NCI-H774 (cell line): ENCODE measurements at places on chromosomes 7 and 10.

DNA sequence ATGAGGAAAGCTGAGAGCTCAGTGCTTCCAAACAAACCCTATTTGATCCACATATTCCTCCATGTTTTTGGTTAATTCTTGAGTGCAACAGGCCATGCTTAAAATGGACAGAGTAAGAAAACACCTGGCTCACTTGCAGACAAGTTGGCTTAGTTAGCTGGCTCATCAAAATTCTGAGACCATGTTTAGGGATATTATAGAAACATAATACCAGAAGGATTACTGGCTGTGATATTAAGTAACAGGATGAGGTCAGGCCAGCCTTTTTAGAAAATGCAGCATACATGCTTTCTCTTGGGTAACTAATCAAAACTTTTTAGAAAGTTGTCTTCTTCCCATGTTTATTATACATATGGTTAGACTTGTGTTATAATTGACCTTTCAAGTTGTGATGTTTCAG is 867.2 kb upstream of the LRRTM3 start:
- DNase-seq: no peak

- DNase-seq: no peak
Measured at GRCh38 chr7:95802270-95802669, 29.9 kb downstream of the DYNC1I1 start.

GRCh38 chr7:117970801-117971200 is 97.6 kb upstream of the CTTNBP2 start:
- no peak for DNase-seq

- no peak for DNase-seq
Measured at GRCh38 chr7:55481155-55481554, 91.1 kb downstream of the VOPP1 start.

GRCh38 chr7:31071645-31072029 is 19.5 kb downstream of the ADCYAP1R1 start:
- no peak for DNase-seq

DNA sequence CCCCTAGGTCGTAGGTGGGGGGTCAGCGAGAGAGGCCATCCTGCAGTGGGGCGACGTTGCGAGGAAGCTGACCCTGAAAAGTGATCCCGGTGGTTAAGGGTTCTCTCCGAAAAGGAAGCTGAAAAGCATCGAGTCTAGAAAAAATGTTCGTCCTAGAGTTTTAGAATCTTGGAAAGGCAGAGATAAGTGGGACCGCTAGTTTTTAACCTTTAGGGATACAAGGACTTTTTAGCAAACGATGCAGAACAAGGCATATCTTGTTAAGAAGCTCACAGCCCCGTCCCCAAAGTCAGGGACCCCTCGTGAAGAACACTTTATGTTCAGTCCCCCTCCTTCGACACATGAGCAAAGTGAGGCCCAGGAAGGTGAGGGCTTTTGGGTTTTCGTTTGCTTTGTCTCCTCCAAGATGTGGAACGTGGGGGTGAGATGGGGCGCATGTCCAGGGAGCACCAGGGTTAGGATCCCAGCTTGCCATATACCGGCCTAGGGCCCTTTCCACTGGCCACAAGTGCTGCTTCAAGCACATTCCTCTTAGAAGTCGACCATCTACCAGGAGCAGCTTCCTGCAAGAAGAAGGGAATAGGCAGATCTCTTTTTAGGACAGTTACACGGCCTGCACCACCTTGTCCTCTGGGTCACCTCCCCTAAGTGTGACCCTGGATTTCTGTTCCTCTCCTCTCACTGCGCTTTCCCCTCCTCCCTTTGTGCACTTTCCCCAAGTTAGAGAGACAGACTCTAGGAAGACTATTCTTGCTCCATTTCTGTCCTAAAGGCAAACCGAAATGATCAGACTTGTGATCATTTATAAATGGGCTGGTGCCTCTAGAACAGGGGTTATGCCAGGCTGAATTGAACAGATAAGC is 969 bp downstream of the SLC35G1 start:
- no peak for DNase-seq

GRCh38 chr7:25091779-25092178 is 33.3 kb downstream of the CYCS start:
- DNase-seq: no peak

DNA sequence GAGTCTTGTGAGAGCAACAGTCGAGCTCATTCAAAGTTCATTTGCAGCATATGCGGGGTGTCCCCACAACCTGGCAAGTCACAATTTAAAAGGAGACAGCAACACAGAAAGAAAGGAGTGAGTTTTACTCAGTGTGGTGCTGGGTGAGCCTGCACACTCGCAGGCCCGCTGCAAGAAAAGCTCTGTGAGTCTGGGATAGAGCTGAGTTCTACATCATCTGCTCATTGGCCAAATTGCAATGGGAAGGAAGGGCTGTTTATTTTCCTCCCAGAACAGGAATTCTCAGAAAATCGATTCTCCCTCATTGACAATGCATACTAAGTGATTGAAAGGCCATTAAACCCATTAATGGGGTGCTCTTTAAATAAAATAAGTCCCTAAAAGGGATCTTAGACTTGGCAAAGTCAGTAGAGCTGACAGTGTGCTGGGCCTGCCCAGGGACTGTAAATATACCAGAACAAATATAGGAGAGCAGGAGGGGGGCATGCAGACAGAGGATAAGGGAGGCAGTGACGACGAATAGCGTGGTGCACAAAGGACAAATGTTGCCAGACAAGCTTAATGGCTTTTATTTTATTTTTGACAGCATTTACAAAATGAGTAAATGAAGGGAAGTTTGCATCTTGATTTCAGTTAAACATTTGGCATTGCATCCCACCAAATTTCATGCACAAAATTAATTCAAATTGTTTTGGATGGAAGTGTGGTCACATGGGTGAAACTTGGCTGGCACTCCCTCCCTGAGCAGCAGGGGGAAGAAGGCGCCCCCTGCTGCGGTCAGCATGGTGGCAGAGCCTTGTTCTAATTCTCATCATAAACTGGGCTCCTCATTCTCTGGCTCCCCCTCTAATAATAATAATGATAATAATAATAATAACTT is 215.7 kb downstream of the SNX10 start:
- DNase-seq: peak; percentile 19

DNA sequence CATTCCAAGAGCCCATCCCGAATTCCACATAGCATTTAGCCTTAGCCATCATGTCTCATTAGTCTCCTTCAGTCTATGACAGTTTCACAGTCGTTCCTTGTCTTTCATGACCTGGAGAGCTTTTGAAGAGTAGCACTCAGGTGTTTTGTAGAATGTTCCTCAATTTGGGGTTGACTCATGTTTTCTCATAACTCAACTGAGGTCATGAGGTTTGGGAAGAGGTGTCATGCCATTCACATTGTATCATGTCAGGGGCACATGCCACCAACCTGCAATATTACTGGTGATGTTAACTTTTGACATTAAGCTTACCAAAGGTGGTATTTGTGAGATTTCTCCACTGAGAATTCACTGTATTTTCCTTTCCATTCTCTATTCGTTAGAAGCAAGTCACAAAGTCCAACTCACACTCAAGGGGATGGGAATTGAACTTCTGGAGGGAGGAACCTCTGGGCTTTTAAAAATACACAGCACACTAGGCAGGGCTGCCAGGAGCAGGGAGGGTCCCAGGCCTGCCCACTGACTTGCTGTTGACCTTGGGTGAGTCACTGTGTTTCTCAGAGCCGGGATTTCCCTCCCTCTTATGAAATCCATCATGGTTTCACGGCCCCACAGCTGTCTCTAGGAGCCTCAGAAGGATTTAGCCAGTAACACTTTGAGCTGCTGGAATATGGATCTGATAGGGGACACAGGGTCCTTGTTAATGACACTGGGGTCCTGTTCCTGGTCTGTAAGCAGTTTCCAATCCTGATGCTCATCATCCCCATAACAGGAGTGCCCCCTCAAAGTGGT is 74.4 kb upstream of the TCF7L2 start:
- no peak for DNase-seq

DNA sequence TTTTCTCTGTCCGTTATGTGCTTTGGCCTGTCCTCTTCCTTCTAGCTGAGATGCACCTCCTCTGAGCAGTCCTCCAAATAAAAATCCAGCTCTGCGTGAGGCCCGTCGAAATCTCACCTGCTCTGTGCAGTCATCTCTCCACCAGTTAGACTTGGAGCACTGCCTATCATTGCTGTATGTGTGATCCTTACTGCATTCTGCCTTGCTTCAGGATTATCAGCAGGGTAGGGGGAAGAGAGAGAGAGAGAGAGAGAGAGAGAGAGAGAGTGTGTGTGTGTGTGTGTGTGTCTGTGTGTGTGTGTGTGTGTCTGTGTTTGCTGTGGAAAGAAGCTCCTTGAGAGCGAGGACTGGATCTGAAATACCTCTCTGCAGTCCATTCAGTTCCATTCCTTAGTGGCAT is 129.4 kb downstream of the CCNY start:
- no peak for DNase-seq

DNA sequence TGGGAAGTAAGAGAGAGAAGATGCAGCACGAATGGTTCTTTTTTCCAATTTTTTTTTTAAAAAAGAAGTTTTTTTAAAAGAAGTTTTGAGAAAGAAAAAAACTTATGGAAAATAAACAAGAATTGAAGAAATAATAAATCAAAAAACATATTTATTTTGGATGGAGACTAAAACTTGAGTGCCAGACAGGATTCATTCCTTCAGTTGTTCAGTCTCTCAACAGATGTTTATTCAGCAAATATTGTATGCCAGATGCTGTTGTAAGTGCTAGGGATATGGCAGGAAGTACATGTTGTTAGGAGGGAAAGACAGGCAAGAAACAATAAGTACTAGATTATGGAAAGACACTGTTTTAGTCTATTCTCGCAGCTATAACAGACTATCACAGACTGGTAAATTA is 750.7 kb upstream of the PHF14 start:
- DNase-seq: no peak

- DNase-seq: no peak
Measured at GRCh38 chr10:89122433-89123051, 84.6 kb downstream of the CH25H start.

DNA sequence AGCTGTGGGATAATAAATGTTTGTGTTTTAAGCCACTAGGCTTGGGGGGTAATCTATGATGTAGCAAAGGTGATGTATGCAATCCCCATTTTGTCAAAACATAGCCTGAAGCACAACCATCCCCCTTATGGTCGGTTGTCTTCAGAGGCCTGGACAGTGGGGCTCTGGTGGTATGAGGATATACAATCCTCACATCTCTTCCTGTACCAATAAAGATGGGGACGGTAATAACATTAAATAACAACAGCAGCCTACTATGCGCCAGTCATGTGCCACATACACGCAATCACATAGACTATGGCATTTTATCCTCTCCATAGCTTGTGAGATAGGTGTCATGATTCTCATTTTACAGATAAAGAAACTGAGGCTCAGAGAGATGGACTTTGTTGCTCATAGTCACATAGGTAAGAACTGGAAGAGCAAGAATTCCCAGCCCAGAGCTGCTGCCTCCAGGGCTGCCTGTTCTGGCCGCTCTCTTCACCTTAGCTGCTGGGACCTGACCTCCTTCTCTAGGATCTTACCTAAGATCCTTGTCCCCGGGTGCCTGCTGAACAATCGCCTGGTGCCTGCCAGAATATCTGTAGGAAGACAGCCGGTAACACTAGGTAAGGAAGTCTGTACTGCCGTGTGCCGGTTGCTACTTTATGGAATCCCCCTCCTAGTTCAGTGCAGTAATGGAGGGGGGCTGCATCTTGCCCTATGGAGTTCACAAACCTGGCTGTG is 108.6 kb downstream of the ARHGAP22 start:
- DNase-seq: no peak

- no peak for DNase-seq
Measured at GRCh38 chr10:59372543-59372942, 10.2 kb upstream of the FAM13C start.
